ENCODE measurements at places on chromosomes 6 and 20.

DNA sequence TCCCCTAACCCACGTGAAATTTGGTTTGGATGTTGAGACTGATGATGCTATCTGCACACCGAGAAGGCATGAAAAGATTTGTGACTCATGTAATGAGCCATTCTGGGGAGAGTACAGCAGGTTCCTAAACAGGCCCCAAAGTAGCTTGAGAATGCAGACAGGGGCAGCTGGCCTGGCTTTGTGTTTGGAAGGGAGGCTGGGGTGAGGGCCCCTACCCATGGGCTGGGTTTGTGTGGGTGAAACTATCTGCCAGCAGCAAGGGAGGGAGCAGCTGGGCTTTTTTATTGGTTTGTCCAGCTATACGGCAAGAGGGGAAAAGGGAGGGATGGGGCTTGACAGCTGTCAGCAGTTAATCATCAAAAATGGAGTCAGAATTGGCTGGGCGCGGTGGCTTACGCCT lies 87.0 kb upstream of the RNF24 start:
- DNase-seq = no peak

- DNase-seq = no peak
Observed at GRCh38 chr20:14853079-14853478, 515.7 kb upstream of the FLRT3 start.

DNA sequence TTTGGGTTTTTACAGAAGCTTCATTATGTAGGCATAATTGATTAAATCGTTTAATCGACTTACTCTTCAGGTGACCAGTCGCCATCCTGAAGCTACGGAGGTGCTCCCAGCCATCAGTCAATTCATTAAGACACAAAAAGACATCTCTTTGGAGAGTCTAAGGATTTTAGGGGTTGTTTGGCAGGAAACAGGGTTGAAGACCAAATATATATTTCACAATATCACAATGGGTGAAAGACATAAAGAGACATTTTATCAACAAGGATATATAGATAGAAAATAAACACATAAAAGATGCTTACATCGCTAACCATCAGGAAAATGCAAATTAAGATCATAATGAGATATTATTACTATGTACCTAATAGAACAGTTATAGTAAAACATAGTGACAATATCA lies 104.0 kb upstream of the SIRPG start:
- no peak for DNase-seq

DNA sequence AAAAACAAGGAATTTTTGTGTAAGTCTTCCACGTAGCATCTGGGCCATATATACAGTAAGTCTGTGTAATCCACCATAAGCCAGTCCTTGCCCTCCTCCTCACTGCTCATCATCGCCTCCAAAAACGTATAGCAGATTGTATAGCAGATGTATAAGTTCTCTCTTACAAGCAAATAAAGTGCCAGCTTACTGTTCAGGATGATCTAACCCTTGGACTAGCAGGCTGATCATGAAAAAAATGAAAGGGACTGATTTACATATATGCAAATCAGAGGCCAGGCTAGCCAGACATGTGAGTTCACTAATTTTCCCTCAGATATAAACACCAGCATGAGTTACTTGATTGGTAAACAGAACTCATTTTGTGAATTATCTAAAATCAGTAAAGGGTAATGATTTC lies 171.5 kb downstream of the LY86 start:
- DNase-seq = no peak

DNA sequence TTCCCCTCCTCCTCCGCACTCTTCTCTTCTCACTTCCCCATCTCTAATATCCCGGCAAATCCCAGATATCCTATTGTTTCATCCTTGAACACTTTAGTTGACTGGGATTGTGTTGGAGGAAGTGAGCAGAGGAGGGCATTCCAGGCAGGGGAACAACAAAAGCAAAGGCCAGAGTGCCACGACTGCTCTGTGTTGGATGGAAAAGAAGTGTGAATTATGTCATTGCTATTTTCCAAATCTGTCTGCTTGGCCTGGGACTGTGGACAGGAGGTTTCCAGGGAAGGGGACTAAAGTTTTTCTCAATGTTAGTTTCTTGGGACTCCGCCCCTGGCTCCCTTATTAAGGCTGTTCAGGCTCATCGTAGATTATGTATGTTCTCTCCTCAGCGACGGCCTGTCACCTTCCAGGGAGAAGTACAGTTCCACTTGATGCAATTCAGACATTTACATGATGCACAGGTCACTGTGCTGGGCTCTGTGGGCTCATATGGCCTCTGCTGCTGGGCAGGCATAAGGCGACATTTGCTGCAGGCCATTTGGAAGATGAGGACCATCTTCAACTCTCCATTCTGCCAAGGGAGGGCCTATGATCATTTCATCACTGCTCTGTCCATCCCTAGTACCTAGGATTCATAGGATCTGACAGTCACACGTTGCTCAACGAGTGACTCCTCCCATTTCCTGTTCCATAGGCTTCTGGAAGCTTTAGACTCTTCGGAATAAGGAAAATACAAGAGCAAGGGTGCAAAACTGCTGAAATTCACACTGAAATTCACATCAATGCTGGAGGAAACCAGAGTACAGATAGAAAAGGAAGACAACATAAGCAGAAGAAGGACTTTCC lies 99.1 kb upstream of the KCNK16 start:
- DNase-seq = no peak

DNA sequence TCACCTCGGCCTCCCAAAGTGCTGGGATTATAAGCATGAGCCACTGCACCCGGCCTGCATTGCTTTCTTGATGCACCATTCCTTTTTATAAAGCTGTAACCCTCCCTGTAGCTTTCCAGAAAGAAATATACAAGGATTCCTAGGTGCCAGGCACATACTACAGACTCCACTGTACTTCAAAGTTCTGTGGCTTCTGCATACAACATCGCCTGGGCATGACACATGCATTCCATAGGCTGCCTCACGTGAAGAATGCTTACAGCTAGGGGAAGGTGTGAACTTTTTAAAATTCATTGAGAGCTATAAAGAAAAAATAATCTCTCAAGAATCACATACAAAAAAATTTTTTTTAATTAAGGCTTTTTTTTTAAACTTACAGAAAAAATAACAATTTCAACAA lies 50.2 kb downstream of the TRAM2 start:
- DNase-seq = no peak

- DNase-seq = no peak
Observed at GRCh38 chr6:96235927-96236326, 220.2 kb downstream of the FUT9 start.

- no peak for DNase-seq
Observed at GRCh38 chr6:108868647-108869046, 20.4 kb downstream of the ARMC2 start.

DNA sequence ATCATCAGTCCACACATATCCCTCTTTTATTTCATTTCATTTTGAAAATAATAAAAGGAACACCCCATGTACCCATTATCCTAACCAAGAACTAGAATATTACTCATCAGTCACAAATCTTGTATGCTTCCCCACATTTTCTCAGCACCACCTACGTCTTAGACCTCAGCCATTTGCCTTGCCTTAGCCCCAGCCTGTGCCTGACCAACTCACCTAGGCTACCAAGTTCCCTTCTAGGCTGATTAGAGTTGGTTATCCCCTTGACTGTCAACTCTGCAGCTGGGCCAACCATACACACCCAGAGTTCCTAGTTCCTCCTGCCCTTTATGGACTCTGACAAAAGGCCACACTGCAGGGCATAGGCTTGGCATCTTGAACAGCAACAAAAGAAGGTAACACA lies 33.4 kb upstream of the IPCEF1 start:
- DNase-seq = no peak

DNA sequence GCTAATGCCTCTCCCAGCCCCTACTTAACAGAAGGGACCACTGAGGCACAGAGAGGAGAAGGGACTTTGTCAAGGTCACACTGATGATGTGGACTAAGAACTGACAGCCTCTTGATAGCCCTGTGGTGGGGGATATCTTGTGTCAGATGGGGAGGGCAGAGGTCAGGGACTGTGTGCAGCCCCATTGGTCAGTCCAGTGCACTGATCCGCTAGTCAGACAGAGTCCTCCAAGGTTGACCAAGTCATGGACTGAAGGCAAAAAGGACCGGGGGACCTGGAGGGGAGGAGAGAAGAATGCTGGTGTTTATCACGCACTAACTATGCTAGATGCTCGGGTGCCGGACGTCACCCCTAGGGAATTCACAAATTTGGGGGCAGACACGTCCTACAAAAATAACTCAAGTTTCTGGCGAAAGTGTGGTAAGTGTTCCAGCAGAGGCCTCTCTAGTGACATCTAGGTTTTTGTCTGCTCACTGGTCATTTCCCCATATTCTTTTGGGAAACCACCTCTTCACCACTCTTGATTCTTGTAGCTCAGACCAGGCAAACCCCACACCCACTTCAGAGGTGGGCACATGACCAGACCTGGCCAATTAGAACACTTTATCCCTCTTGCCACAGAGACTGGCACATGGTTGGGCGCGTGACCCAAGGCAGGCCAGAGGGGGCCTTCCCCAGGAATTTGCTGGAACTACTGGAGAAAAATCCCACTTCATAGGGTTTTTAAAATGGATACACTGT lies 21.0 kb downstream of the TCF15 start:
- no peak for DNase-seq

DNA sequence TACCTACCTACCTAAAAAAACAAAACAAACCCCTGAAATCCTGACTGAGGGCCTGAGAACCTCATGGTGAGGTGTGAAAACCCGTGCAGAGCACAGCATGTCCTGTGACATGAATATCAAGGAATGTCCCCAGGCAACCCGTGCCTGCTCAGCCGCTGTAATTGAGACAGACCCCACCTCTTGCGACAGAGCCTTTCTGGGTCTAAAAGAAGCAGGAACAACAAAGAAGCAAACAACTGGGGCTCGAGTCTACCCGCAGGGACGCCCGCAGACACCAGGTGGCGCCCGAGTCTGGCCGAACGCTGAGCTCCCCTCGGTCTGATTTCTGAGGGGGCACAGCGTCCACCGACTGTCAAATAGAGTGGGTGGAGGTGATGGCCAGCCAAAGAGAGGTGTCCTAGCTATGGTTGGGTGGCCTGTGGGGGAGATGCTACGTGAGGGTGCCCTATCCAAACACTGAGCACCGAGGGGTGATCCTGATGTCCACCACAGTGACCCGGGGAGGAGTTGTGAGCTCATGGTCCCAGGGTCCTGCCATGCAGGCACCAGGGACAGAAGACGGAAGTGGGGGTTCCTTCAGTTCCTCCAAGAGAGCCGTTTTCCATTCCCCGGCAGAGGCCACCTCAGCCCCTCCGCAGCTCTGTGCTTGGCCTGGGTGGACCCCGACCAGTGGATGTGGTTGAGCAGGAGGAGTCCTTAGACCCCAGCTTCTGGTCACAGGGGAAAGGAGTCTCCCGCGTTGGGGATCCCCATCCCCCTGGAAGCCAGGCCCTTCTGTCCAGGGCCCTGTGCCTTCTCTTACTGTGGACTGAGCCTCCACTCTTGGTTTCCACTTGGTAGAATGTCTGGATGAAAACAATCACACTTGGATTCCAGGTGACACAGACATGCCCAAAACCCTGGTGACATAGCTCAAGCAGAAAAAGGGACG lies 268.2 kb downstream of the CDC5L start:
- peak; percentile 84 for DNase-seq

DNA sequence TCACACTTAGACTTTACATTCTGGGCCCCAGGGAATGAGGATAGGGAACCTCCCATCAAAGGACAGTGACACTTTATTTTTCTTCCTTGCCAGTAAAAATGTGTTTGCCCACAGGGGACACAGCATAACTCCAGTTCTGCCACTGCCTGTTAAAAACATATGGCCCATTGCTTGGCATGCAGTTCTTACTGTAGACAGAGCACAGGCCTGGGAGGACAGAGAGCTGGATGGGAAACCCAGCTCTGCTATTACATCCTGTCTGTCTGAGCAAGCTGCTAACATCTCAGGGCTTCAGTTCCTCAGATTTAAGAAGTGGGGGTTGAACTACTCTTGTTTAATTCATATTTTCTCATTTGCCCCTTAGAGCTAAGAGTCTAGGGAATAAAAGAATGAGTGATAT lies 120.2 kb downstream of the AKAP7 start:
- no peak for DNase-seq

DNA sequence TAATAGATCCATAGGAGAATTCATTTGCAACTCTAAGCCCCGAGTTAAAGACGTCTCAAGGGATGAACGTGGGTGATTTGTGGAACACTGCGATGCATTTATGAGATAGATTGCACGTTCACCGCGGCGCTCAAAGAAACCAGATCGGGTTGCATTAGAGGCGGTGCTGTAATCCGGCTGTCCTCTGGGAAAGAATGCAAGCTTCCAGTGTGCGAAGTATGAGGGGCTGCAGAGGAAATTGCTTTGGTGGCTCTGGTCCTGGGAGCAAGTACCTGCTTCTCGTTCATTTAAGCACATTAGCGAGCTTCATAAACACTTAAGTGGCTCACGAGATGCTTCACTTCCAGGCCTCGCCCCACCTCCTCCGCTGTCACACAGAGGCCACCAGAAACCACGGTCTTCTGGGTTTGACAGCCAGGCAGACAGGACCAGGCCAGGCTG lies 182.3 kb downstream of the CDH4 start:
- DNase-seq = no peak

GRCh38 chr6:112049026-112049799 lies 4.7 kb upstream of the CCN6 start:
- no peak for DNase-seq

DNA sequence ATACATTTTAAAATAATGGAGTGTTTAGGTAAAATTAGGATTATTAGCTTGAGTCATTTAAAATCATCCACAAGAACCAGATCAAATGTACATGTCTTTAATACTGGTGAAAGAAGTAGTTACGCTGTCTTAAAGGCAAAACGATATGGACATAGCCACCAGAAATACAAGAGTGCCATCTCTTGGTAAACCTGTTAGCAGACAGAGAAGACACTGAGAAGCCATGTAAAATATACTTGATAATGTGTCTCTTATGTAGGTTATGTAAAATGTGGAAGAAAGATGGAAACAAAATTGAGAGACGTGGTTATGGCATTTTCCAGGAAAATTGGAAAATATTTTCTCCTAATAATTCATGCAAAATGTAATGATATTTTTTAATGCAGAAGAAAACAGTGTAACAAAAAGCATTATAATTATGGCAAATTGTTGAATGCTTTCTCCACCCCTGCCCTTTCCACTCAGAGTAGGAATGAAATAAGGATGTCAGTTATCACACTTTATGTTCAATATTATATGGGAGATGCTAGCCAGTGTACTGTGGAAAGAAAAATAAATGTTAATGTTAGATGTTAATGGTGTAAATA lies 12.2 kb upstream of the SLC17A2 start:
- no peak for DNase-seq

GRCh38 chr6:80725156-80725930 lies 618.9 kb downstream of the BCKDHB start:
- no peak for DNase-seq

GRCh38 chr20:44651684-44652423 lies at the start of gene ADA:
TSS of gene ADA (minus strand) at chr20:44651699. CDS start at chr20:44651607, 92 bp downstream.
- DNase-seq = peak; percentile 82

GRCh38 chr20:18506744-18507143 lies 996 bp upstream of the SEC23B start:
- no peak for DNase-seq

DNA sequence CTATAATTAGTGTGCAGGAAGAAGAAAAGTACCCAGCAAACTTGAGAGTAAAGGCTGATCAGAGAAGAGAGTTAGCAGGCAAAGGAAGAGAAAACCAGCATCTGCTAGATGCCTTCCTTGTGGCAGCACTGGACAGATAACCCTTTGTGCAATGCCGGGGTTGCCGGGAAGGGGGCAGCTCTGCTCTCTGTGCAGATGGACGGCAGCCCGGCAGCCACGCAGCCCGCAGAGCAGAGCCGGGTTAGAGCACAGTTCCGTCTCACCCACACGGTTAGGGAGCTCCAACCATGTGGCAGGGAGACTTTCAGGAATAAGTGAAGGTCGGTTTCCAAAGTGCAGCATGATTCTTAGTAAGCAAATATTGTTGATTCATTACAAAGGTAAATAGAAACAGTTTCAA lies 80.0 kb upstream of the RPS6KA2 start:
- DNase-seq = peak; percentile 82

- no peak for DNase-seq
Observed at GRCh38 chr20:42603655-42604054, 586.1 kb downstream of the PTPRT start.
